Fibroblast of pulmonary artery (primary cell): ENCODE measurements at places on chromosomes 3 and 15.
A peak's percentile ranks its signal among the peaks of the same experiment; 100 is the strongest.

- DNase-seq: no peak
Observed at GRCh38 chr3:121719423-121719822, 30.1 kb downstream of the GOLGB1 start.

GRCh38 chr3:50415061-50415460 is 55.7 kb upstream of the TMEM115 start:
- DNase-seq: no peak

DNA sequence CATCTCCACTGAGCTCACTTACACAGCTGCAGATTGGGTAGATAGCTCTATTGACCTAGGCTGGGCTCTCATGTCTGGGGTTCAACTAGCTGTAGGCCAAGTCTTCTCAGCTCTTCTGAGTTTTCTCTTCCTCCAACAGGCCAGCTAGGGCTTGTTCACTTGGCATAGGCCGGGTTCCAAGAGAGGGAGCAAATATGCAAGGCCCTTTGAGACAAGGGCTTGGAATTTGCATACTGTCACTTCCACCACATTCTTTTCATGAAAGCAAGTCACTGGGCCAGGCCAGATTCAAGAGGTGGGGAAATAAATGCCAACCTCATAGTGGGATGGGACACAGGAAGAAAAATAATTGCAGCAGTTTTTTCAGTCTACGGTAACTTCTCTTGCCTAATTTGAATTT is 25.2 kb downstream of the PIGB start:
- DNase-seq: peak; percentile 3

DNA sequence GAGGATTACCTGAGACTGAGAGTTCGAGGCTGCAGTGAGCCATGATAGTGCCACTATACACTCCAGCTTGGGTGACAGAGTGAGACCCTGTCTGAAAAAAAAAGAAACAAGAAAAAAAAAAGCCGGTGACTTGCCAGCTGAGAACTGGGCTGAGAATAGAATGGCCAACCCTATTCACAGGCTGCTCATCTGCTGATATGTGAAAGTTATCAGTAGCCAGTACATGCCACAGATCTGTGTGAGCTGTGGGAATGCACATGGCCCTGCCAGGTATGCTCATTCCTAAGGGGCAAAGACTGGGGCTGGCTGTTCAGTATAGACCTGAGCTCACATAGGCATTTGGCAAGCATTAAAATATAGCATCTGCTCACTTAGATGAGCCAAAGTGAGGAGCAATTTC is 30.9 kb downstream of the IL20RB start:
- DNase-seq: no peak

GRCh38 chr3:115359536-115359935 is 212.4 kb upstream of the ZBTB20 start:
- DNase-seq: peak; percentile 30

DNA sequence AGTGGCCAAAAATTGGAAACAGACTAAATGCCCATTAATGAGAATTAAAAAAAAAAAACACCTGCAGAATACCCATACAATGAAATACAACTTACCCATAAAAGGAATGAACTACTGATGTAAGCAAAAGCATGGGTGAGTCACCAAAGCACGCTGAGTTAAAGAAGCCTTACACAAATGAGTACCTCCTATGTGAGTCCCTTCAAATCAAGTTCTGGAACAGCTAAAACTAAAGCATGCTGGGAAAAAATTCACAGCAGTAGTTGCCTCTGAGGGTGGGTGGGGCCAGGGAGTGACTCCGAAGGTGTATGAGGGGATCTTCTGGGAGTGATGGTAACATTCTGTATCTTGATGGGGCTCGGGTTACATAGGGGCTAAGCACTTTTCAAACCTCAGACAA is 11.4 kb downstream of the MYO5C start:
- DNase-seq: peak; percentile 15

DNA sequence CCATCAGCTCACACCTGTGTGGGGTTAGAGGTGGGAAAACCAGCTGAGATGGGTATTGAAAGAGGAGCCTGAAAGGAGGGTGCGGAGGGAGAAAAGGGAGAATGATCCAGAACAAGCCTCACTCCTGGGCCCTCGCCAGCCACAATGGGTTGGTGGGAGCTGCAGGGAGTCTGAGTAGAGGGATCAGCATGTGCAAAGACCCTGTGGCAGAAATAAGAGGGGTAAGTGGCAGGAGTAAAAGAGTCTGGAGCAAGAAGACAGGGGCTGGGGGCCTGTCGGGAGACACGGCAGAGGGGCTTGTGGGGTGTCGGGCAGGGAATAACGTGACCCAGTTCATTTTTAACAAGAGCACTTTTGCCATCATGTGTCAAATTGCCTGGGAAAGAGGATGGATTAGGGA is 34.0 kb downstream of the CCDC33 start:
- no peak for DNase-seq

GRCh38 chr3:151895478-151896241 is 22.2 kb downstream of the SUCNR1 start:
- DNase-seq: no peak

GRCh38 chr15:62793752-62794144 is 248.8 kb upstream of the TPM1 start:
- no peak for DNase-seq

GRCh38 chr3:190497811-190498210 is 16.1 kb upstream of the IL1RAP start:
- no peak for DNase-seq

DNA sequence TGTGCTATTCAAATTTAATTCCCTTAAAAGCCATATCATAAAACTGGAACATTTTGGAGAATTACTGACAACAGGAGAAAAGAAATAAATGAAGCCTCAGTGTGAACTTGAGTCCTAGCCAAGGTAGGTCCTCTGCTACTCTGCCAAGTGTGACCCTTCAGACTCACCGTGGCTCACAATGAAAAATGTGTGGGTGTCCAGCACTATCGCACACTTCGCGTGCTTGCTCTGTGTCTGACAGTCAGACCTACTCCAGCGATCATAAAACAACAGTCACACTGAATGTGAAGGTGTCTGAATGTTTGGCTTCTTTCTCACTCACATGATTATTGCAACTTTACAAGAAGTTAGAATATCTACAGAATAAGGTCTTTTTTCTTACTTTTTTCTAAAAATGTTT is 65.8 kb upstream of the TRA2B start:
- no peak for DNase-seq

GRCh38 chr15:58467722-58468423 is 36.1 kb downstream of the LIPC start:
- no peak for DNase-seq

DNA sequence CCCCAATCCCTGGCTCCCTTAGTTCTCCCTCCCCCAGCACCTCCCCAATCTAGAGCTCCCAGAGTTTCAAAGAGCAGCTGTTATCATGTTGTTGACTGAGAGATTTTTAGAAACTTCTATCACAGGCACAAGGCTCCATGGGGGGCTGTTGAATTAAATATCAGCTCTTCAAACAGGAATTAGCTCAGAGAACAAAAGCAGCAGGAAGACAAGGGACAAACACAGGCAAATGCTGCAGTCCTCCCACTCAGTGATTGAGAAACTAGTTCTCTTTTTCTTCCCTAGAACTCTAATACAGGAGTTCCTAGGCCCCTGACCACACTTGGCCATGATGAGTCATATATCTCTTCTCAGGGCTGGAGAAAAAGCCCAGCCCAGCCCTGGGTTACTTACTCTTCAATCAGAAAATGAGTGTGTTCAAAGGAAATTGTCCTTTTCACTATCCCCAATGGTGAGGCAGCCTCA is 262.1 kb downstream of the IGSF11 start:
- DNase-seq: no peak

DNA sequence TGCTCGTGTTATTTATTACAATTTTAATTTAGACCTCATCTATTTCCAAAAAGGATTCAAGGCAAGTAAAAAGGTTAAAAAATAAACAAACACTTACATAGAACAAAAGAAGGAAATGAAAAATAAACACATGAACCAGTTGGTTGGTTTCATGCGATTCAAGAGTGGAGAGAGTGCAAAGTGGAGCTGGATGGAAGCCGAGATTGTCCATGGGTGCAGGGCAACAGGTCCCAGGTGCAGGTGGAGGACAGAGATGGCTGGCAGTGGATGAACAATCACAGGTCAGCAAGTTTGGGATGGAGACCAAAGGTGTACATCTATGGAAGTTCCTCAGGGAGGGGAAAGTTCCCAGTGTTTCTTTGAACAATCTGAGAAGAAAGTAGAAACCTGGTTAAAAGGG is 11.6 kb upstream of the SEMA5B start:
- no peak for DNase-seq

- no peak for DNase-seq
Observed at GRCh38 chr3:181279239-181279565, 289.7 kb upstream of the DNAJC19 start.

- DNase-seq: no peak
Observed at GRCh38 chr15:90036806-90037510, 35.8 kb downstream of the ZNF710 start.

- DNase-seq: no peak
Observed at GRCh38 chr3:132800958-132801357, 78.7 kb upstream of the NPHP3 start.

- no peak for DNase-seq
Observed at GRCh38 chr15:71414853-71415252, 299.6 kb downstream of the THSD4 start.

GRCh38 chr3:67509471-67510075 is 144.8 kb downstream of the SUCLG2 start:
- peak; percentile 3 for DNase-seq

- DNase-seq: no peak
Observed at GRCh38 chr3:22609139-22609538, 594.0 kb upstream of the UBE2E2 start.
